ENCODE measurements at places on chromosomes 2 and 18.

- DNase-seq, result no peak
Measured at GRCh38 chr2:159146996-159147666, 139.4 kb downstream of the WDSUB1 start.

DNA sequence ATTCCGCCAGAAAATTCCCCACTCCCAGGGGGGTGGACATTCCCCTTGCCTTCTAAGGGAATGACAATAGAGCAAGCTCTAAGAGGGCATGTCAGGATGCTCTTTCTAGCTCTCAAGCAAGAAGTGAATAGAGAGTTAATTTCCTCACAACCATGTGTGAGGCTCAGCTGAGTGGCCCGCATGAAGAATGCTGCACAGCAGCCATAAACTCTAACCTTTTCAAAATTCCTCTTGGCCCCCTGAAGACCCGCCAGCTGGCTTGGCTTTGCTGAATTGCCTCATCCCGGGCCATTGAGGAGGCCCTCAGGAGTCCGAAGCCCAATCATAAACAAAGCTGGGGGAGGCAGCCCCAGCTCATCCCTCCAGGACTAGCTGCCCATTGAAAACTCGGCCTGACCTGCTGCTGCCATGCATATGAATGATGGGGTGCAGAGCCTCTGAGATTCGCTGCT, 38.2 kb downstream of the NRP2 start:
- DNase-seq, result no peak

DNA sequence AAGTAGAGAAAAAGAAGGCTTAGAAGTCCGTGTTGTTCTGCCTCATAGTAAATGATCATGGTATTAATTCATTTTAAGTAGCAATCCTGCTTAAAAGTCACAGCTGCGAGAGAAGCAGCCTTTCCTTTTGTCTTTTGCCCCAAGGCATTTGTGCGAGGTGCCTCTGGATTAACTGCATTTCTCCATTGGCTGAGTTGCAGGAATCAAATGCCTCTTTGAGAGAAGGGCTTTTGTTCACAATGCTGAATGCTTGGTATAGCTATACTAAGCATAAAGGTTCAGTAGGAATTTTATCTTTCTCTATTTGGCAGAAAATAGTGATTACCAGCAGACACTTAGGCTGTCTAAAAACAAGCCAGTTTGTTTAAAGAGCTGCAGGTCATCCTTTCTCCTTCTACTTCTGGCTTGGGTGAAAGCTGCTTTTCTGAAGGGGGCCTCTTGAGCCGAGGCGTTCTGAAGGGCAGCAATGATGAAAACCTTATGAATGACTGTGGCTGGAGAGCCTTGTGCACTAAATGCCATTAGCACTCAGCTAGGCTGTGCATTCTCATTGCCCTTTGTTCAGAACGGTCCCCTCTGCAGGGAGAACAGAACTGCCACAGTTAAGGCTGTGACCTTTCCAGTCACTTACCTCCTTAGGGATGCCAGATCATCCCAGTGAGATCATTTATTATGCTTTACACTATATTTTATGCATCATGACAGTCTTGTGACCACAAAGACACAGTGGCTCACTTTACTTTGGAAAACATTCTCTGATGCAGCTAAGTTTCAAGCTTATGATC, 68.8 kb upstream of the TMEM87B start:
- no peak for DNase-seq

DNA sequence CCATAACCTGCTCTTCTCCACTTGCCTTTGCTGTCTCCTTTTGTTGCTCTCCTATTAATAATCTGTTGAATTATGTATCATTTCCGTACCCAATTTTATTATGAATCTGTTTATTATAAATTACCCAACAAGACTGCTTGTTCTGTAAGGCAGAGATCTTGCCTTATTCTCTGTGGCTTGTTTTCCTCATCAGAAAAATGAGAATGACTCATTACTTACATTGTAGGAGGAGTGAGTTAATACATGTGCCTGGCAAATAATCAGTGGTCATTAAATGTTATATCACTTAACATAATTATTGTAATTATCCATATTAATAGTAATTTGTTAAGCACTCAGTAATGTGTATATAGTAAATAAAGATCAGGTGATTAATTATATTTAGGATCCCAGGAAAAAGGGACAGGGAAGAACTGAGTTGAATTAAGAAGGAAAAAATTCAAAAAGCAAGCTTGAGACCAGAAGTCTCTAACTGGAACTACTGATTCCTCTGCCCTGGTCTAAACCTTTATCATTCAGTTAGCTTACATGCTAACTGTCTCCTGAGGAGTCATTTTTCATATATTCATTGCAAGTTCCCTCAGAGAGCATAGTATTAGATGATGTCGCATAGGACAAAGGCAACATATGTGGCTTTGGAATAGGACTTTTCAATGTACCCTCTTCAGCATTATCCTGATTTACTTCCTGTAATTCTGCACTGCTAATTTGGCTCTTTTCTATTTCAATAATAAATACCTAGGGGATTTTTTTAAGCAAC, 335.7 kb downstream of the GALNT13 start:
- DNase-seq, result no peak

- DNase-seq, result no peak
Measured at GRCh38 chr2:10413503-10413902, 34.6 kb downstream of the ODC1 start.

- no peak for DNase-seq
Measured at GRCh38 chr18:79962311-79962710, 2.1 kb upstream of the HSBP1L1 start.

DNA sequence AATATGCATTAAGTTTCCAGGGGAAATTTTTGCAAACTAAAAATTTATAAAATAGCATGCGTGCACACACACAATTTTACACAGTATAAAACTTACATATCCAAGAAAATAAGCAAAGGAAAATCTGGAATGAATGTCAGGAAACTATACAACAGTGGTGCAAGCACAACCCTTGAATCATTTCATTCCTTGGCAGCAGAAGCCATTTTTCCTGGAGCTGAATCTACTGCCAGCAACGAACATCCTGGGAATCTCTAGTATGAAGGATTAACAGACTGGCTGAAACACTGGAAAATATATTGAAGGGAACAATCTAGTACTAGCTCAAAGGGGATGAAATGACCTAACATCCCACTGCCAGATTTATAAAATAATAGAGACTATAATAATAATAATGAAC, 235.3 kb downstream of the DYM start:
- no peak for DNase-seq

- no peak for DNase-seq
Measured at GRCh38 chr2:72934683-72935610, 17.6 kb downstream of the EMX1 start.

GRCh38 chr18:62425465-62426190, 97.2 kb upstream of the ZCCHC2 start:
- DNase-seq, result peak; percentile 91

DNA sequence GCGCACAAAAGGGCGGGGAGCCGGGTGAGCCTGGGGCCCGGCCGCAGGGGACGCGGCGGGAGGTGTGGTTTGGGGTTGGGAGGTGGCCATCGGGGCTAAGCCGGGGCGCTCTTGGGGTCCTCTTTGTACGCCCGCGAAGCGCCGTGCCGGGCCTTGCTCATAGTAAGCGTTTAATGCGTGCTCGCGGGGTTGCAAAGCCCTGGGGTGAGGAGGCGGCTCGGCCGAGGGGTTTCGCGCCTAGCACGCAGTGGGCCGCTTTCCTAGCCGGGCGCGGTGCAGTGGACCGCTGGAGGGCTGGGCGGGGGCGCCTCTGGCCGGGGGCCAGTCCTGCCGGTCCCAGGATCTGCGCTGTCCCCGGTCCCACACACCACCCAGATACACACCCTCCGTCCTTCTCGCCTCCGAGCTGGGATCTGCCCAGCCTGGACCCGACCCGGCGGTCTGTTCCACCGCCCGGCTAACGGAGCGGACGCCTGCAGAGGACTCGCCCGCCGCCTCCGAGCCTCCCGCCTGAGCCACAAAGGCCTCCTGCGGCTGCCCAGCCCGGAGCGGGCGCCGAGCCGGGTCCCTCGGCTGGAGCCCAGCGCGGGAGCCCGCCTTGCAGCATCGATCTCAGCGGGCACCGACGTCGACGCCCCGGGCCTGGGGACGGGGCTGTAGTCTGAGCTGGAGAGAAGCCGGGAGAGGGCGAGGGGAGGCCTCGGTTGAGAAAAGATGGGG, 564 bp downstream of the DPYSL5 start:
- no peak for DNase-seq

GRCh38 chr18:26546170-26546874, 2.0 kb downstream of the KCTD1 start:
- DNase-seq, result no peak

GRCh38 chr2:1995987-1996386, 251.7 kb upstream of the PXDN start:
- DNase-seq, result no peak

DNA sequence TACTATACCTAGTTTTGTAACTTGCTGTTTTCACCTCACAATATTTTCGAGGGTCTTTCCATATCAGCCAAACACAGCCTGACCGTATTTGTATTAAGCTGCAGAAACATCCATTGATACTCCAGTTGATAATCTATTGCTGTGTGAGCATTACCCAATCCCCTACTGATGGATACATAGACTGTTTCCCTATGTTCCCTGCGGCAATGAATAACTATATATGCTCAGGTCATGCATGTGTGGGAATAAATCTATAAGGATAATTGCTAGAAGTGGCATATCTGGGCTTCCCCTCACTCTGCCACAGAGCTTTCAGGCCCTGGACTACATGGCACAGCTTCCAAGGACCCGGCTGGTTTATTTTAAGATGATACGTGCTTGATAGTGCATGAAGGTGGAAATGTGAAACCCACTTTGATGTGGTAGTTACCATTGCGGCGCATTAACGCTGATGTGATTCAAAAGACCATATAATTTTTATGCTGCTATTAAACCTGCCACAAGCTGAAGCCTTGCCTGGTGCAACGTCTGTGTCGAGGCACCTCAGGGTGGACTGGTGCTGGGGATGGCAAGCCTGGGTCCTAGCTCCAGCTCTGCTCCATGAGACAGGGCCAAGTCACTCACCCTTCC, 130.8 kb upstream of the MSH6 start:
- DNase-seq, result no peak

GRCh38 chr2:231674587-231675338, 33.6 kb upstream of the PTMA start:
- peak; percentile 29 for DNase-seq

- no peak for DNase-seq
Measured at GRCh38 chr2:43454791-43455190, 141.0 kb downstream of the THADA start.

- DNase-seq, result no peak
Measured at GRCh38 chr2:10197697-10198076, 75.1 kb downstream of the RRM2 start.

- no peak for DNase-seq
Measured at GRCh38 chr2:185578322-185578721, 160.3 kb upstream of the FSIP2 start.

DNA sequence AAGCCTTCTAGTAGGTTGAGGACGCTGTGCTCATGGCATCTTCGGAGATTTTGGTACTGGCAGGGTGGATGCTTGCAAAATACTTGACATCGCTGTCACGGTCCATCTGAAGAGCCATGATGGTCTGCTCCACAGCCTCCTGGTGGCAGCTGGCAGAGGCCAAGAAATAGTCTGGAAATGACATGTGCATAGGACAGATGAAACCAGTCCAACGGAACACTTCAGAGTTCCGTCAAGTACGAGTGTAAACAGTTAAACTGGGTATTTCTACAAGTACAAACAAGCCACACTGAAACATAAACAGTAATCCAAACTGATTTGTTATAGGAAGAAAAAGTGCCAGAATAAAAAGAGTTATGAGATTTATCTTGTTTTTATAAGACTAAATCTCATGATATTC, 66.6 kb downstream of the PPP4R1 start:
- no peak for DNase-seq

DNA sequence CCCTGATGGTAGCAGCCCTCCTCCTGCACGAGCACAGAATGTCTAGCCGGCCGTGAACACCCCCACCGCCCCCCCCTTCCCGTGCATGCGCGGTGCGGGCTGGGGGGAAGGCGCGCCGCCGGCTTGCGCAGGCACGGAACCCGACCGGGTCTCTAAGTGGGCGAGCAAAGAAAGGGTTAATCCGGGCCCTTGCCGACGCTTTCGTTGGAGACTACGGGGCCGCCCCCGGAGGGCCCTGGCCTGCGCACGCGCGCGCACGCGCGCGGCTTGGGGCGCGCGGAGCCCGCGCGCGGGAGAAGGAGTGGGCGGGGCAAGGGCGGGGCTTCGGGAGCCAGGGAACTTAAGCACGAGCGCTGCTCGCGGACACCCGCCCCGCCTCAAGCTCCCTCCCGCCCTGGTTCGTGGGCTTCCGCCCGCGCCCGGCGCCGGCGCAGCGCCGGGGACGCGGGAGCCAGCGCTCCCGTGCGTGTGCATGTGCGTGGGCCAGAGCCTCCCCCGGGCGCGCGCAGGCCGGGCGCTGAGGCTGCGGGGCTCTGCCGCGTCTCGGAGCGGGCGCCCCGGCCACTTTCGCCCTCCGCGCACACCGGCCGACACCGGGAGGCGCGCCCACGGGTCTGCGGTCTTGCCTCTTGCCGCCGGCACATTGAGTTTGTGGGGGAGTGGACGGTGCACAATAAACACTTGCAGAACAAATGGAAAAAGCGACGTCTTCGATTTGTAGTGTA, 617 bp upstream of the ZBTB14 start:
- peak; percentile 94 for DNase-seq
